ENCODE measurements at places on chromosomes 16 and 17.

DNA sequence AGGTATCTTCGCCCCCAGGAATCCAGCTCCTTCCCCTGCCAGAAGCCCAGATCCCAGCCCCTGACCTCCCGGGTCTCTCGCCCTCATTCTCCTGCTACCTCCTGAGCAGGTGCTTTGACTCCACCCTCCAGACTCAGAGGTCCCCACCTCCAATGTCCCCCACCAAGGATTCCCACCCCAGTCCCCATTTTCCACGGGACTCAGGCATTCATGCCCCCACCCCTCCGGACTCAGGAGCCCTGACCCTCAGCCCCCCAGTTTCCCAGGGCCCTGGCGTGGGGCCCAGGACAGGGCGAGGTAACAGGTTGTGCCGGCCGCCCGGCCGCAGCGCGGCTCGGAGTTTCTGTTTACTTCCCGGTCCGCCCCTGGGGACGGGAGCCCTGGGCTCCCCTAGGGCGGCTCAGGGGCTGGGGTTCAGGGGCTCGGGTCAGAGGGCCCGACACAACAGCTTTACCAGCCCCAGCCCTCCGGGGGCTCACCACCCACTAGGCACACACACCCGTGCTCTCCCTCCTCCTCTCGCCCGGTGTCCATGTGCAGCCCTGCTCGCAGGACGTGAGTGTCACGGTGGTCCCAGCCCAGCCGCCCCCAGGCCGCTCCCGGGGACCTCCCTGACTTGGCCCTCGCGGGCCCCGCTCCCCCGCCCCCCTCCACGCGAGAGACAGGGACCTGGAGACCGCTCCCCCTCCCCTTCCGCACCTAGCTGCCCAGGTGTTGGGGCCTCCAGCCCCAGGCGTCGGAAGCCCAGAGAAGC lies 595 bp downstream of the BICDL2 start:
- no peak for DNase-seq

DNA sequence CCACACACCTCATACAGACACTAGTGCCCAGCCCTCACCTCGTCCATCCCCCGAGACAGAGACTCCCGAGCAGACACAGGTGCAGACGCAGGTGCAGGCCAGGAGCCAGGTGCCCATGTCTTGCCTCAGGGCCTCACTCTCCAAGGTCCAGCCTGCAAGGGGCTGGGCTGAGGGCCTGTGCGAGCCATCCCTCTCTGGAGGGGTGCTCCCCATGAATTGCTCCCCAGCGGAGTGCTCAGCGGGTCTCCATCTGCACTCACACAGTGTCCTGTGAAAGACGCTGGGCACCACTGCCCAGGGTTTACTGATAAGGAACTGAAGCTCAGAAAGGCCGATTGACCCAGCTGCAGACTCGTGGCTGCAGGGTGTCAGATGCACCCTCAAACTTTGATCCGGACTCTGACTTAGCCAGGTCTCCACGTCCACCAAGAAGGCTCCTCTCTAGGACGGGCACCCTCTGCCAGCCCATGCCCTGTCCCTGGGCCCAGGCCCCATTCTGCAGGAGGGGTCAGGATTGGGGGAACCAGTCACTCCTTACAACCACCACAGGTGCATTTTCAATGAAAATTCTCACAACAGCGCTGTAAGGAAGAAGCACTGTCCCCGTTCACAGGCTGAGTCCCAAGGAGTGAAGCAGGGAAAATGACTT lies 16.9 kb downstream of the POLR3K start:
- no peak for DNase-seq

DNA sequence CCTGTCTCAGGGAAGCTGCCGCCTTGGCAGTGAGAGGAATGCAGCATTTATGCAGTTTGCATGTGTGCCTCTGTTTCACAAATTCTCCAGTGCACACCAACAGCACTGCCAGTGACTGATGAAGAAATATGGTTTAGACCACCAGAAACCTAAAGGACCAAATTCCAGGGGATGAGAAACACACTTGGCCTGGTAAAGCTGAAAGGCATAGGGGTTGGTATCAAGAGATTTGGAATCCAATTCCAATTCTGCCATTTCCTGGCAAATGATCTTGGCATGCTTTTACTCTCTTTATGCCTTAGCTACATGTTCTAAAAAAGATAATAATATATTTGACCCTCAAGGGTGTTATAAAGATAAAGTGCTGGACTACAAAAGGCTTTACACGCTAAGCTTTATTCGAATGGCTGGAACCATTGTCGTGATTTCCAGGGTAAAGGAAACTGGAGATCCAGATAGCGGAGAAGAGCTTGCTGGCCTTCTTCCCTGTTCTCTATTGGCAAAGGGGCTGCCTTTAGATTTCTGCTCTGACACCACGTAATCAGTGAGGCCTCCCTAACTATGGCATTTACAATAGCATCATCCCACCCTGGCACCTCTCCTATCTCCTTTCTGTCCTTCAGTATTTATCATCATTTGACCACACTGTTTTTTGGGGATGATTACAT lies 359.8 kb upstream of the ASIC2 start:
- no peak for DNase-seq

DNA sequence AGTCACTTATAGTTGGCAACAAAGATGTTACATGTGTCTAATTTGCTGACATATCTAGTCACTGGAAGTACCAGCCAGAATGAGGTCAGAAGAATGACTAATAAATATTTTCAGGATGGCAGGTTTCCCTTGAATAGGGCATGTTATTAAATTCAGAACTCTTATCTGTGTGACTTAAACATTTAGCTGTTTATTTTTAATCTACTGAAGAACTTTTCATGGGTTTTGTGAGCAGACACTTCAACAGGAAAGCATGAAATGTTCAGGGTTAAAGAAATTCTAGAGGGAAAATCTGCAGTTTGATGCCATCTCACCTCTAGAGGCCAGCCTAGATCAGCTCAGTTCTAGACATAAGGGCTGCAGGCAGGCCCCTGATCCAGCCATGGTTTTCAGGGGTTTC lies 13.2 kb downstream of the JPT2 start:
- peak; percentile 67 for DNase-seq

DNA sequence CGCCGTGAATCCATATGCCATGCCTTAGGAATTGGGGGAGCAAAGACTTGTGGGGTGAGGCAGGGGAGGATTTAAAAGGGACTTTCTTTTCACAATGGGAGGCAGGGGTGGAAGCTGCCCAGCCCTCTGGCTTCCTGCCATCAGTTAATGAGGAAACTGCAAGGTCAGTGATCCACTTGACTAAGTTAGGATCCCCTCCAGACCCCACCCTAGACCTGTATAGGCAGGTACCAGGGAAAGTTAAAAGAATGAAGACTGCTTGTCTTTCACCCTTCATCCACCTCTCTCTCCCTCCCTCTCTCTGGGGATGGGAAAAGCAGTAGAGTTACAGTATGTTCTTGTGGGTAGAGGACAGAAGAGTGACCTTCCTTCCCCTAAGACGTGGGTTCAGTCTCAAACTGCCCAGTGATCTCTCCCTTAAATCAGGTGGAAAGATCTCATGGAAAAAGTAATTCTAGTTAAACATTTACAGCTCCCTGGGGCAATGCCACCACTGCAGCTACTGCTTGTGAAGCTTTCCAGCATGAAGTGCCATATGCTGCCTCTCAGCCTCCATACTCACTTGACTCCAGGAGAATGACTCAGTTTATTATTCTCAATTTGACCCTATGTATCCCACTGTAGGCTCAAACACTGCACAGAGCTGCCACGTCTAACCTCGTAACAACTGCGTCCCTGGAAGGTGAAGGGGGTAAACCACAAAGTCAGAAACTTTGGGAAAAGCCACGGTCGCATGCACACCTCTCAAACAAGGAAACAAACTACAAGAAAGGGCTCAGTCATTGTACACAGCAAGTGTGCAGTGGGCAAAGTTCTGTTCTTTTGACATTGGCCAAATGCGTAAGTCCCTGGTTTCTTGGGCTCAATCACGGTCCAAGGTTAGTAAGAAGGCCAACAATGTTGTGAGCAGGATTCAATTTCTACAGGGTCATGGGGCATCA lies 1.2 kb downstream of the COA3 start:
- no peak for DNase-seq

DNA sequence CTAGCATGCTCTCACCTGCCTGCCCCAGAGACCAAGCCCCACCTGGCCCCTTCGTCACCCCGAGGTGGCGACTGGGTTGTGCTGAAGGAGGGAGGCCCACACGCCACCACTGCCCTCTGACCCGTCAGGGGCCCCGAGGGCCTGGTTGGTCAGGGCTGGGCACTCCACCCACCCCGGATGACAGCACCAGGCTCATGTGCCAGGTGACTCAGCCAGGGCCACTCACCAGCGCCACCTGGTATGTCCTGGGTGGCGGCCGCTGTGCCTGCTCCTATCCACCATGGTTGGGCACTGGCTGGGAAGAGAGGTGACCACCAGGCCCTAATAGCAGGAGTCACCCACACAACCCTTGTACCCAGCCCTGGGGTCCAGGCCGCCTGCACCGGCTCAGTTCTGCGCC lies 68.9 kb downstream of the JPH3 start:
- no peak for DNase-seq

DNA sequence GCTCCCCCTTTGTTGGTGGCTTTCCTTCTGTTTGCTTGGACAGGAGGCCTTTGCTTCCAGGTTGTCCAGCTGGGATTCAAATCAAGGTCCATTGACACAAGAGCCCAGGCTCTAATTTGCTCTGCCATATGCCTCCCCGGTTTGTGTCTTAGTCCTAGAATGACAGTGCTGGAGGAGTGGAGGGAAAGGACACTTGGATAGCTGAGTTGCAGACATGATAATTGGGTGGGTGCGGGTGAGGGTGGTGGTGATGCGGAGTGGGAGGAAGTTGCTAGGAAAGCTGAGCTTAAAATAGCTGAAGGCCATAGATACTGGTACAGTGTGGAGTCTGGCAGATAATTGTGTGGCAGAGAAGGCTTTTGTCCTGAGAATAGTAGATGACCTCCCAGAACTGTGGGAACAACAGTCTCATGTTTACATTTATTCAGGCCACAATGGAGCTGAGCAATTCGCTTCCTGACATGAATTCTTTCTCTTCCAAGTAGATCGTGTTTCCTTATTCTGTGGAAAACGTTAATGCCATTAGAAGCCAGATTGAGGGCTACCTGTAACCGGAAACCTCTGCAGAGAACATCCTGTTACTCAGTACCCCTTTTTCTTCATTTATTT lies 23.8 kb downstream of the SEC14L1 start:
- no peak for DNase-seq

GRCh38 chr17:74216505-74216904 lies 3.1 kb downstream of the TTYH2 start:
- DNase-seq: no peak

DNA sequence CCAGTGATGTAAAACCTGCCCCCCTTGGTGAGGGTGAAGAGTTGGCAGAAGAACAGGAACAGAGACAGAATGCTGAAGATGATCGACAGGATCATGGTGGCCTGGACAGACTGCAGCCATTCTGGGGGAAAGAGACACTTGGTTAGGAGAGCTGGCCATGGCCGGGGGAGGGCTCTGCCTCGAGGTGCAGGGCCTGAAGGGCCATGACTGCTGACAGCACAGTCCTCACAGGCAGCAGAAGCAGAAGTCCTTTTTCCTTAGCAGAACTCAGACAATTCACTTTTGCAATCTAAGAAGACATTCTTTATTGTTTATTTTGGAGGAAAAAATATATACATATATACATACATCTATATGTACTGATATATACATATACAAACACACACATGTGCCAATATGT lies 25.6 kb downstream of the PMP22 start:
- DNase-seq: no peak

GRCh38 chr17:53420035-53420641 lies 402.6 kb upstream of the KIF2B start:
- peak; percentile 1 for DNase-seq

DNA sequence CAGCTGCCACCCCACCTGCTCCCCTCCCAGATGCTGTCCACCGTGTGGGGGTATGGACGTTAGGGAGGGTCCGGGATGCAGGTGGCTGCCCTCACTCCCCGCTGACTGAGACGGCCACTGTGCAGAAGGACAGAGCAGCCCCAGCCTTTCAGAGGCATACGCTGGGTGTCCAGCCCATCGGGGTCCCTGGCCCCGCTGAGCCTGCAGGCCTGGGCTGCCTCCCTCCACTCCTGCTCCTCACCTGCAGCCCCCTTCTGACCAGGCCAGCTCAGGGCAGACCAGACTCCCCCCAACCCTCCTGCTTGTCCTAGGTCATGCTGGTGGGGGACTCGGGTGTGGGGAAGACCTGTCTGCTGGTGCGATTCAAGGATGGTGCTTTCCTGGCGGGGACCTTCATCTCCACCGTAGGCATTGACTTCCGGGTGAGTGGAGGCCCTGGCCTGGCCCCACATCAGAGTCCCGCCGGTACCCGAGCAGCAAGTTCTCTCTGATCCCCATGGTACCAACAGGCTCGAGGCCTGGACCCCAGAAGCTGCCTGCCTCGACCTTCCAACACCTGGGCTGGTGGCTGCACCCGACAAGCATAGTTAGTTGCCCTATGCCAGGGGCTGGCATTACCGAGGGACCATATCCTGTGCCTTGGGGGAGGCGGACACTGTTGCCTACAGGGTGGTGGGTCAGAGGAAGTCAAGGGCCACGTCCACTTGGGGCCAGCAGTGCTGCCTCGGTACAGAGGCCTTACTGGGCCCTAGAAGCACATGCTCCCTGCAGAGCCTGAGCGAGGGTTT lies 1.4 kb downstream of the RAB26 start:
- DNase-seq: peak; percentile 42

GRCh38 chr16:11092788-11093571 lies 148.6 kb downstream of the CLEC16A start:
- no peak for DNase-seq

DNA sequence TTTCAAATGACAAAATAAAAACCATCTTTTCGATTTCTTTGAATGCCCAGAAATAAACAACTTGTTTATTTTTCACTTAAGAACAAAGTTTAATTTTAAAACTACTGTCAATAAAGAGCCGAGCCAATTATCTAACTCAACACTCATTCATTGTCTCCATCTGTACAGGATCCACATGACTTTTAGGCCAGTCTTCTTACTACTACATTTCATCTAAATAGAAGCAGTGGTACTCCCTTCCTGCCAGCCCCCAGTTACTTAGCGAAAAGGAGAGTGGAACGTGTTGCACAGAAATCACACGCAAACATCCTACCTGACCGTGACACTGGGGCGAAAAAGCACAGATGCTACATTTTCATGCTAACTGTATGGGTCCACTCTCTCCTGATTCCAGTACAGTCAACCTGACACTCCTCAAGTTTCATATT lies 1.2 kb downstream of the GNA13 start:
- no peak for DNase-seq

GRCh38 chr16:57178793-57179212 lies 7.0 kb downstream of the PSME3IP1 start:
- no peak for DNase-seq

DNA sequence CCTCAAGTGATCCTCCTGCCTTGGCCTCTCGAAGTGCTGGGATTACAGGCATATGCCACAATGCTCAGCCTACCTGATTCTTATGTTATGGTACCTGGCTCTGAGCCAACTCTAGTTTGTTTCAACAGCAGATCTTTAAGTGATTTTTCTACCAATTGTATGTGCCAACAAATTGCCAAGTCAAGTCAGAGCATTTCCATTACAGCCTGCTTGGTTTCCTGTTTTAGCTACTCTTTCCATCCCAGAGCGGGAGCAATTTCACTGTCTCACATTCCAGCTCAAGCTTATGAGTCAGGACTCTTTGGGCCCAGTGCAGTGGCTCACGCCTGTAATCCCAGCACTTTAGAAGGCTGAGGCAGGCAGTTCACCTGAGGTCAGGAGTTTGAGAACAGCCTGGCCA lies 30.8 kb upstream of the RBBP6 start:
- peak; percentile 77 for DNase-seq
